Stimulated activated CD4-positive, alpha-beta T cell treated with anti-CD3 and anti-CD28 coated beads, Interleukin-1b, Interleukin-23, amount 100 ng/mL, for 1 hour (primary cell): ENCODE measurements at places on chromosomes 3 and 15.

GRCh38 chr3:162029736-162030135 is 533.1 kb downstream of the OTOL1 start:
- no peak for DNase-seq

GRCh38 chr15:75073197-75073596 is 49.8 kb downstream of the PPCDC start:
- DNase-seq = no peak

DNA sequence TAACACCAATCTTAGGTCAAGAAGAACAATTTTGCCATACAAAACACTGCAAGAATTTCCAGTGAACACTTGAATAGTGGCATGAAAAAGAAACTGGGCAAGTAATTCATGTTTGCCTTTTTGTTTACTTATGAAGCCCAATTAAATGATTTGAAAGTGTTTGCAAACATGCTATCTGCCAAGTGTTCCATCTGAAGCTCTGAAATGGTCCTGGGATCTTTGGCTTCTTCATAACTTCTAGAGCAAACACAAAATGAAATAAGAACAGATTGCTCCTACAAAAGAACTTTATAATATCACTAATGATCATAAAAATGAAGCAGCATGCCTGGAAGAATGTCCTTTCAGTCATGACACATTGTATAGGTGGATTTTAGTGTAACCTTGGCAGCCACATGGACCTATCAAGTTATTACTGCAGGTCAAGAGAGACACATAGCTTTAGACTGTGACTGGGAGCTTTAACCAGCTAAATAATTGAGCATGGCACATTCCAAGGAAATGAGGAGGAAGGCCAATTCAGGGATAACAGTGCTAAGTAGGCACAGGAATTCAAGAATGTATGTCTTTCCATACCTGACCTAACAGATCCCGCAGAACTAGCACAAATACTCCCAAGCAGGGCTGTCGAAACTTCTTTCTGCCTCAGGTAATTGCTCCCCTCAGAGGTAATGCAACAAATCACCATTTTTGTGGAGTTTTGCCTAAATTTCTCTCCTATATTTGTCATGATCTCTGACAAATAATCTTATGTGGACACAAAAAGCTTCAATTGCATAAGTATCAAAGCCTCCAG is 144.6 kb downstream of the DUT start:
- DNase-seq = no peak

DNA sequence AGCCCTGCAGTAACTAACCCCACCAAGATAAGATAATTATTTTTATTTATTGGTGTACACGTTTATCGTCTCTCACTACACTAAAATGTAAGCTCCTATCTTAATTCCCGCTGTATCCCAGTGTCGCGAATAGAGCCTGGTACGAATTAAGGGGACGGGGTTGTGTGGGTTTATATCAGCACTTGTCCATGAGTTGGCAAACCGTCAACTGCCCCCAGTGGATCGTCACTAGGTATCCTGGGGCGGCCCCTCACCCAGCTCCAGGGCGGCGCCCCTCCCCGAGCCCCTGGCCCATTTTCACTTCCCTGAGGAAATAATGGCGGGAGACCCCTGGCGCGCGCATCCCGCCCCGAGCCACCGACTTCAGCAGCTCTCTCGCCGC is 465 bp downstream of the RUVBL1 start:
- DNase-seq = no peak

GRCh38 chr15:84082739-84083138 is 152.8 kb upstream of the GOLGA6L4 start:
- no peak for DNase-seq

DNA sequence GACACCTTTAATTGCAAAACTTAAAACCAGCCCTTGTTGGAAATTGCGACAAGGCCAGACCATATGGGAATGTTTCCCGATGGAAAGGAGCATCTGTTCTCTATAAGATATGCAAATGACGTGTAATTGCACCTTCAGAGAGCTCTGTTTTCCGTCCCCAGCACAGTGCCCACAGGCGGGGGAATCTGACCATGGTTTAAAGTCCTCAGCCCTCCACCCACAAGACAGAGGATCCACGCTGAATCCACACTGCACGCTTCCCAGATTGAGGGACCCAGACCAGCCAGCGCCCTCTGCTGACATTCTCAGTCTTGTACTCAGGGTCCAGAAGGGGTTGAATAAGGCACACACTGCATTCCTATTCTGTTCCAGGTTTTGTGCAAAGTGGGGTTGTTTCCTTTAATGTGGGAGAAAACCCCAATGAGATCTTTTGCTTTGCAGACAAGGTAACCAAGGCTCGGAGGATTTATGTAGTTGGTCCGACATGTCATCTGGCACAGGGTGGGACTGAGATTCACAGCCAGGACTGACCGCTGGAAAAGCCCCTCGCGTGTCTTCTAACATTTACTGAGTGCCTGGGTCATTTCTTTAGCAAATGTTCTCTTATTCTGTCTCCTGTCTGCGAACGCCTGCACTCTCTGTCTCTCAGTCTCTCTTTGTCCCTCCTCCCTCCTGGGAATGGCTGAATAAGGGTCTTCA is 36.8 kb upstream of the KLHL25 start:
- peak; percentile 8 for DNase-seq

GRCh38 chr3:60339304-60339703 is 911.9 kb downstream of the FHIT start:
- DNase-seq = no peak

GRCh38 chr15:34714476-34715121 is 40.2 kb downstream of the GJD2 start:
- DNase-seq = no peak

DNA sequence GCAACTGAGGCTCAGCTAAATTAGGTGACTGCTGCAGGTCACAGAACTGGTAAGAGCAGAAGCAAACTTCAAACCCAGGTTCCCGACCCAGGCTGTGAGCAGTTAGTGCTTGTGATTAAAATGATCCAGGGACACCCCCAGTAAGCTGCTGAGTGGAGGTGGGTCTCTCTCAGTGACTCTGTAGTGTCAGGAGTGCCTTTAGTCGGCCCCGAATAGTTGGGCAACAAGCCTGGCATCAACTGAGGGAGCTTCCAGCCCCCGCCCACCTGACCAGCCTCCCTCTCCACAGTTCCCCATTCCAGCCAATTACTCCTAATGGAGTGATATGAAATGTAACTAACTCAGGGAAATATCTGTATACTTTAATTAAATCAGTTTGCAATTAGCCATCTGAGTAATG is 168.0 kb upstream of the SMAD3 start:
- DNase-seq = no peak

- no peak for DNase-seq
Observed at GRCh38 chr3:39531665-39532064, 64.2 kb downstream of the MOBP start.

GRCh38 chr3:177441813-177442646 is 244.7 kb upstream of the TBL1XR1 start:
- no peak for DNase-seq
